ENCODE measurements at places on chromosomes 7 and 10. TPM values are rescaled to one million over a fixed set of nuclear protein-coding genes. Genes with fewer than 3 reads are reported as not detected.

DNA sequence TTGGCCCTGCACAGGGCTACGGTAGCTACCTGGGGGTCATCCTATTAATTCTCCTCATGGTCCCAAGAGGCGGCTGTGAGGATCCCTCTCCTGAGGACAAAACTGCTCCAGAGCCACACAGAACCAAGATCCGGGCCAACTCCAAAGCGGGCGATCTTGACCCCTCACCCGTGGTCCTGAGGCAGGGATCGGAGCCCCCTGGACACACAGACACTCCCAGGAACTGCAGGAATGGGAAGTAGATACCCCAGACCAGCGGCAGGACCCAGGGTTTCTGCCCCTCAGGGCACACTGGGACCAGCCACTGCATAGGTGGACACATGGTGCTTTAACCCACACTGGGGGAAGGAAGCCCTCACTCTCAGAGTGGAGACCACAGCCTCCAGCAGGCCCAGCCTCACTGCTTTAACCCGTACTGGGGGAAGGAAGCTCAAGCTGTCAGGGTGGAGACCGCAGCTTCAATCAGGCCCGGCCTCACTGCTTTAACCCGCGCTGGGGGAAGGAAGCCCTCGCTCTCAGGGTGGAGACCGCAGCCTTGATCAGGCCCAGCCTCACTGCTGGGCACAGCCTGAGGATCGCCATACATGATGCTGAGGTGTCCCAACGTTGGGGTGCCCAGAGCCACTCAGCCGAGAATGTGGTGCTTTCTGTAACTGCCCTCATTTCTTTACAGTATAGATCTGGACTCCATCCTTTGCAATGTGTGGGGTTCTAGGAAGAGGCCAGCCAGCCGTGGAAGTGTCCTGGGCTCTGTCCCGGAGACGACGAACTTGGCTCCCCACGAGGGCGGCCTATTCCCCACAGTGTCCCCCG is 60.1 kb downstream of the DIP2C start:
- DNase-seq, result no peak

DNA sequence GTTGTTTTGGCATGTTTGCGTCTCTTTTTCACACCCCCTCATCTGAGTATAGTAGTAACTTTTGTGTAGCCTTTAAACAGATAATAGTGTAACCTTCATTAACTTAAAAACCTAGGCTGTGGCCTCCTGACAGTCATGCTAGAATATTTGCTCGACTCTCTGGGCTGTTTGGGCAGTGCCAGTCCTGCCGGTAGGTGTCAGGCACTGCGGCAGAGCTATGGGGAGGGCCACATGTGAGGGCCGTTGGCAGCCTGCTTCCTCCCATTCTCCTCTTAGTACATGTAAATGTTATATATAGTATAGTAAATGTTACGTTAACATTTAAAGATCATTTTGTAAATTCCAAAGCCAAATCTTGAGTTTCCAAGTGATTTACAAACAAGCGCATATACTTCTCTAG is 26.1 kb downstream of the BCCIP start:
- DNase-seq, result no peak

MMD2 gene
- polyA plus RNA-seq, result 0.10 TPM

DNA sequence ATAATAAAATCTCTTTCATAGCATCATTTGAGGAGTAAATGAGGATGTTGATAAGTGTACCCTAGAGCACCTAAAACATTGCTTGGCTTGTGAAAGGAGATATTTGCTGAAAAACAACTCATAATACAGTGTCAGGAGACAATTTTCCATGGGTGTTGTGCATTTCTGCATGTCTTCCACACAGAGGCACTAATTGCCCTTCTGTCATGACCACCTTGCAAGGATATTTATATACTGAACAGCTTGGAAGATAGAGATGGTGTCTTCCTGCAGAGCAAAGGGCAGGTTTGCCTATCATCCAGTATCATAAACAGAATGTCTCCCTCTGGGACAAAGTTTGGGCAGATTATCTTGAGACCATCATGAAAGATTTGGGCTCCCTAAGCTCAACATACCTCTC is 495.2 kb upstream of the LRRN3 start:
- no peak for DNase-seq

MYL10 gene
- polyA plus RNA-seq, result 0.73 TPM

DNA sequence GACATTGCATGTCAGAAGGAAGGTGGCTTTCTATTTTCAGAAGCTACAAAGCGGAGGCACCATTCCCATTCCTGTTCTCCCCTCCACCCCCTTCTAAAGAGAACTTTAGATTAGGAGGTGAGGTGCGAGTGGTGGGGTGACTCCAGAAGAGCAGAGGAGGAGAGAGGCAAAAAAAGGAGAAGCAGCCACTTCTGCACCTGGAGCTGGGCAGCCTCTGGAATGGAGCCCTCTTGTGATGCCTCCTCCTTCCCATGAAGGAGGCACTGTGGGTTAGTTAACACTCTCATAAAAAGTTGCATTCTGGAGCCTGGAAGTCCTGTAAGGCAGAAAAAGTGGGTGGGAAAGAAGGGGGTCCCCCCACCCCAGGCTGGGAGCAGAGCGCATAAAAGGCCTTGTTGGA is 4.8 kb downstream of the PTF1A start:
- DNase-seq, result no peak

DNA sequence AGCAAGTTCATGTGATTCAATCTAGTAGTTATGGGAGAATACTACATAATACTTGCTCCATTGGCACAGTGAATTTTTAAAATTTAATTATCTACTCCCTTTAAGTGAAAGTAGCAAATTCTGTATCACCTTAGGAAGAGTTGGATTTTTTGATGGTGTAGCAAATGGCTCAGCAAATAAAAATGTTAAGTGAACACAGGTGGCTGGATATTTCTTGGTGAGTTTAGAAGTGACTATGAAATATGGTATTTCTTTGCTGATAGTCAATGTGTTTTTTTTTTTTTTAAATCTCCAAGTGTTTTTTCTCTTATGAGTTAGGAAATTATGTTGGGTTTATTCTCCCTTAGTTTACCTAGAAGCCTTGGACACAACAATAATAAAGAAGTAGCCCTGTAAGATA is 67.8 kb downstream of the CREM start:
- DNase-seq, result no peak
